AML-193 (cell line): ENCODE measurements at places on chromosomes 6 and 20.

DNA sequence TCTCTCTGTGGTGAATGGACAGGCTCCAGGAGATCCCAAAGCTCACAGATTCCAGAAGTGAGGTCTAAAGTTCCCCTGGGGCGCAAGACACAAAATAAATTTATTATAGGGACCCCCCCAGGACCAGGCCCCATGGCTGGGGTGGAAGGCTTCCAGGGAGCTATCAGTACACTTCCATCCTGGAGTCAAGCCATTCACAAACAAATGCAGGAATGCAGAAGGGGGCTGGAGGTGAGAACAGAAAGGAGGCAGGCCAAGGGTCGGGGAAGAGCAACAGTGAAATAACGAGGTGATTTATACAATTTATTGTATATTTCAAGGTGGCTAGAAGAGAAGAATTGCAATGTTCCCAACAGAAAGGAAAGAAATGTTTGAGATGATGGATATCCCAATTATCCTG lies 126.9 kb downstream of the LY86 start:
- DNase-seq: no peak

DNA sequence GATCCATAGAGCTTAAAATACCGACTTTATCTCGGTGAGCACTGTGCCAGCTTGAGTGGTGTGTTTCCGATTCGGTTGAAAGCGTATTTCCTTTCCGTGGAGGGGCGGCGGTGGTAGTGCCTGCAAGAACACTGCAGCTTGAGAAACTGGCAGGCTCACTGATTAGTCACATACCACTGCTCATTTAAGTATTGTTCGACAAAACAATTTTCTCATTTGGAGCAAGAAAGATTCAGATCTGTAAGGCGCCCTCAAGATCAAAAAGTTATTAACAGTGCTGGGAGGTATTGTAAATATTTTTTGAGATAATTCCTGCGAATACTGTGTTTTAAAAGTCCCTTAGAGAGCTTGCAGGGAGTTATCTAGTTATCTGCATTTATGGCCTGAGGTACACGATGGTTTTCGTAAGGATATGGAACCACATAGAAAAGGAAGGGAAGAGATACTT lies 1.3 kb downstream of the MAPK14 start:
- peak; percentile 79 for DNase-seq

- no peak for DNase-seq
Observed at GRCh38 chr20:19820555-19821211, 62.6 kb downstream of the RIN2 start.

- peak; percentile 46 for DNase-seq
Observed at GRCh38 chr20:16821211-16822089, 73.3 kb downstream of the OTOR start.

DNA sequence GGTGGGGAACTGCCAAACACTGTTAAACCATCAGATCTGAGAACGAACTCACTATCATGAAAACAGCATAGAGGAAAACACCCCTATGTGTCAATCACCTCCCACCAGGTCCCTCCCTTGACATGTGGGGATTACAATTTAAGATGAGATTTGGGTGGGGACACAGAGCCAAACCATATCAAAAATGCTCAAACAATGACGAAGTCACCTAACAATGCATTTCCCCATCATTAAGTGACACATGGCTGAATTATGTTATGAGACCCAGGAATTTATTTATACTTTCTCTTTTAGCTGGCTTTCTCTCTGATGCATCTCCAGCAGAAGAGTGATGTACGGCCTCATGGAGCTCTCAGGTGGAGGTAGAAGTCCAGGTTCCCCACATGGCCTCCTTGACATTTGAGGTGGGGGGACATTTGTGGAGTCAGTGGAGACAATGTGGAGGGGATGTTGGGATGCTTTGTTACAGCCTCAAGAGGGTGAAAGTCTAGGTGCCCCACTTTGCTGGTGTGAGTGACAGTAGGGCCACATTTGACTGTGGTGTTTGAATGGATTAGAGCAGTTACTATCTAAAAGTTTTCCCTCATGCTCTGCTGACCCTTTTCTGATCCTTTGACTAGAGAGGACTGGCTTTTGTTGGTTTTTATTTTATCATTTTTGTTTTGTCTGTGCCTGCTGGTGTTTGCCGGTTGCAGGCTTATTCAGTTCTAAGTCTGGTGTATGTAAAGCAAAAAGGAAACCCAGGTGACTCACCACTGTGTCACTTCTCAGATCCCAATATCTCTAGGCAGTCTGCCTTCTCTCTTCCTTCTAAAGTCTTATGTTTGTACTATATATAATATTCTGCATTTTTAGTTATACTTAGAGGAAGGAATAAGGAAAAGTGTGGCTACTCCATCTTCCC lies 18.5 kb upstream of the DCBLD1 start:
- DNase-seq: no peak

GRCh38 chr20:18267815-18268214 lies 20.5 kb upstream of the ZNF133 start:
- DNase-seq: no peak

- no peak for DNase-seq
Observed at GRCh38 chr6:140985679-140986275, 1146.9 kb upstream of the GJE1 start.
